Activated naive CD4-positive, alpha-beta T cell treated with anti-CD3 and anti-CD28 coated beads, Interleukin-2, amount 10 ng/mL, durations not matched to agents 7 days and 5 days (primary cell): ENCODE measurements at places on chromosomes 2 and 18.

GRCh38 chr2:135893374-135893794, 17.1 kb upstream of the MCM6 start:
- DNase-seq, result no peak

DNA sequence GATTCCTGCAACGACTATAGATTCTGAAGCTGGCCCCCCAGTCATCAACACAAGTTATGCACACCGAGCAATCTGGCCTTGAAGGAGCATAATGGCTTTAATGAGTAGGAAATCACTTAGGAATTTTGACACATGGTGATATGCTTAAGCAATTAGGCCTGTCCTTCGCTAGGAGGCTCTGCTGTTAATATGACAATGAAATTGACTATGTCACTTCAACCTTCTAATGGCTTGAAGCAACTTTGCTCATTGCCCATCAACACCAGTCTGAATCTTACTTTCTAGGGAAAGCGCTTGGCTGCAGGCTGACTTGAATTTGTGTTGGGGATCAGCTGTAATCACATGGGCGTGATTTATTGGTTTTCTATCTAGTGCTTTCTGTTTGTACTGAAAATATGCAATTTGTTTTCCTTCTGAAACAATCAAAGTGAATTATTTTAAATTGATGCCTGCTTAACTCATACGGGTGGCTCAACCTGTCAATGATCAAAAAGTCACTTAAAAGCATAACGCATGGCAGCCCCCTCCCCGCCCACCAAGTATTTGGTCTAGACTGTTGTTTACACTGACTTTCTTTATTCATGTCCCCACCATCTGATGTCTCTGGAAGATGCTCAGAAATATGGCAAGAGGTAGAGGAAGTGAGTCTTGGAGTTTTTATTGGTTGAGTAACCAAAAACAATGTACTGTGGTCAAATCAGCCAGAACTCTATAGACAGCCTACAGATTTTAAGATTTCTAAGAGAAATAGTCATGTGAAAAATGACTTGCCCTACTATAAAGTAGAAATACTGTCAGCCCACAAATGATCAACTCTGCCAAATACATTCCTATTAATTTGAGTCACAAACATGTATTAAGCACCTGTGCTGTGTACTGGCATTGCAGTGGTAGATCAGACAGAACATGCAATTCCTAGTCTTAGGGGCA, 344.9 kb downstream of the RBM43 start:
- no peak for DNase-seq

DNA sequence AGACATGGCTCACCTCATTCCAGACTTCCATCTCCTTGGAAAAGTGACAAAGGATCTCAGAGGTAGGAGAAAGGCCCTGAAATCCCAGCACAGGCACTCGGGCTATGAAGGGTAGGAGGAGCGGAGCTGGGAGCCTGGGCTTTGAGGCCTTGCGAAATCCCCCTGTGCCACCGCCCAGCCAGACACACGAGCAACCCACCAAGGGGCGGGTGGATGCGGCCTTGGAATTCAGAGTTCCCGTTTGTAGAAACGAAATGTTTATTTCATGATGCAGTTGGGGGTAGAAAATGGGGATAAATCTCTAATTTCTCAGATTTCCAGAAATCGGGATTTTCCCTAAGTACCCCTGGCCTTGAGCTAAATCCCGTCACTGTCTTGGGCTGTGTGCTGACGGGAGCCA, 177.1 kb upstream of the HDAC4 start:
- no peak for DNase-seq

DNA sequence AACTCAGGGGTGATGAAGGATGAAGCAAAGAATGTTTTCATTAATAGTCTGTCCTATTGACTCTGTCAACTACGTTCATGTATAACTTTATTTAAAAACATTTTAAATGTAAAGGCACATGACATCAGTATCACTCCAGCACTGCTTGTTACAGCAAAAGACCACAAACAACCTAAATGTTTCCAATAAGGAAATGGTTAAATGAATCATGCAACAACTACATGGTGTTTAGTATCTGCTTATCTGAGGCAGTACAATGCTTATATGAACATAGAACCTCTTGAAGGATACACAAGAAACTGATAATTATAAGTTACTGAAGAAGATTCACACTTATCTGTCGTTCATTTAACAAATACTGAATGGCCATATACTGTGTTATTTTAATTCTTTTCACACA, 8.4 kb downstream of the BARD1 start:
- DNase-seq, result no peak

- no peak for DNase-seq
Measured at GRCh38 chr2:27080140-27080469, 1.7 kb downstream of the EMILIN1 start.

- DNase-seq, result no peak
Measured at GRCh38 chr2:23146011-23146410, 239.0 kb upstream of the KLHL29 start.
